Cortex of kidney (tissue), 1 donor: ENCODE measurements at places on chromosomes 3 and 15.

GRCh38 chr15:70059476-70060213 lies 38.1 kb downstream of the TLE3 start:
- DNase-seq, result no peak

- DNase-seq, result no peak
Observed at GRCh38 chr3:141278196-141279076, 46.8 kb downstream of the PXYLP1 start.

- no peak for DNase-seq
Observed at GRCh38 chr3:194730365-194730764, 44.7 kb downstream of the FAM43A start.

GRCh38 chr3:156471431-156471830 lies 83.5 kb downstream of the SSR3 start:
- DNase-seq, result no peak

GRCh38 chr15:55250941-55251340 lies 38.7 kb downstream of the RAB27A start:
- DNase-seq, result no peak

- DNase-seq, result no peak
Observed at GRCh38 chr15:81569286-81570080, 195.5 kb upstream of the TMC3 start.

GRCh38 chr15:42582569-42583375 lies 7.4 kb downstream of the STARD9 start:
- no peak for DNase-seq

GRCh38 chr3:4812591-4812990 lies 166.6 kb upstream of the BHLHE40 start:
- DNase-seq, result no peak

- DNase-seq, result no peak
Observed at GRCh38 chr3:171200750-171201088, 174.2 kb upstream of the SLC2A2 start.

GRCh38 chr3:28406241-28406640 lies 57.6 kb upstream of the AZI2 start:
- no peak for DNase-seq

- DNase-seq, result no peak
Observed at GRCh38 chr15:33045066-33045810, 149.3 kb downstream of the FMN1 start.

DNA sequence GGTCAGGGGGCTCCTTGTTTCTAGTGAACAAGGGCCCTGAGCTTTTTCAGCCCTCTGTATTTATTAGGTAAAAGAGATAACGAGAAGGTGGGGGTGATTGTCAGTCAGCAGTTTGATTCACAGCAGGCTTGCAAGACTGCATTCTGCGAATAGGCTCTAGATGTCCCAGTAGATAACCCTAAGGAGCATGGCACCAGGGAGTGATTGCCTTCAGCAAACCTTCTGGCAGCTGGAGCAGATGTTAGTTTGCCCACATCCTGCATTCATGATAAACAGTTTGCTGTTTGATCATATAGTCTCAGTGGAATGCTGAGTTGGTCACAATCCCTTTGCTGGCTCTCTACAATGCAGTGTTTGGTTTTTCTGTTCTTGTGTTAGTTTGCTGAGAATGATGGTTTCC lies 161.3 kb upstream of the GADL1 start:
- no peak for DNase-seq

DNA sequence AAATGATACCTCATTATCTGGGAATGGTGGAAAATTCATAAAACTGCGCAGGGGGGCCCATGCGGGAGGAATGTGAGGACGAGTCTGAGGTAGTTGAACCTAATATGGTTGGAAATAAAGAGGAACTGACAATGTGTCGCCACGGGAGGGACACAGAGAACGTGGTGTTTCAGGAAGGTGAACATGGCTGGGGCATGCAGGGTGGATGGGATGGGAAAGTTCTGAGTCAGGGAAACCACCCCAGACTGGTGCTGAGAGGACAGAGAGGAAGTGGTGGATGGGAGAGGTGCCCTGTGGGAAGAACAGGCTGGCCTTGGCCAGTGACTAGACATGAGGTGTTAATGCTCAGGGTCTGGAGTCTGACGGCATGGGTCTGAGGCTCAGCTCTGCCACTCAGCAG lies 137.1 kb upstream of the WNT5A start:
- DNase-seq, result no peak

- DNase-seq, result no peak
Observed at GRCh38 chr3:60046210-60046609, 996.4 kb upstream of the CFAP20DC start.

- DNase-seq, result no peak
Observed at GRCh38 chr3:114242947-114243346, 5.6 kb upstream of the ZNF80 start.

GRCh38 chr3:40608091-40608490 lies 83.3 kb downstream of the ZNF621 start:
- DNase-seq, result no peak

DNA sequence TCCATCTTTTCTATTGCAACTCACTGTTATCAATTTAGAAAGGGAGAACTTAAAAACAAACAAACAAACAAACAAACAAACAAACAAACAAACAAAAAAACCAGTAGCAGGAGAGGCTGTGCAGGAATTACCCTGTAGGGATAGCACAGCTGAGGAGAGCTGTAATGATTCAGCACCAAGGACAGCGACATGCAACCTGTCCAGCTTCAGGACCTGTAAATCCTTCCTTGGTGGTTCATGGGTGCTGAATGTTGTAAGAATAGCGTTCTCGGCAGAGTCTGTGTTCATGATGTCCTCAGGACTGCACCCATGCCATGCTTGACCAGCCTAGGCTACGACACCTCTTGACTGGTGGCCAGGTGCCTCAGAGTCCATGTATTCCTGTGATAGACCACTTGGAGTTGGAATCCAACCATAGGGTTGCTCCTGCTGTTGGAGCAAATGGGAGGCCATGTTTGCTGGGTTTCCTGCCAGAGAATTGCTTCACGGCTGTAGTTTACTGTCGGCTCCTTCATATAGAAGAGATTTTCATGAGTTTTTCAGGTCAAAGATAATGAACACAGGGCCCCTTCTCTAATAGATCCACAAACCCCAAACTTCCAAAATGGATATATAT lies 65.9 kb downstream of the CACNA2D3 start:
- DNase-seq, result no peak

DNA sequence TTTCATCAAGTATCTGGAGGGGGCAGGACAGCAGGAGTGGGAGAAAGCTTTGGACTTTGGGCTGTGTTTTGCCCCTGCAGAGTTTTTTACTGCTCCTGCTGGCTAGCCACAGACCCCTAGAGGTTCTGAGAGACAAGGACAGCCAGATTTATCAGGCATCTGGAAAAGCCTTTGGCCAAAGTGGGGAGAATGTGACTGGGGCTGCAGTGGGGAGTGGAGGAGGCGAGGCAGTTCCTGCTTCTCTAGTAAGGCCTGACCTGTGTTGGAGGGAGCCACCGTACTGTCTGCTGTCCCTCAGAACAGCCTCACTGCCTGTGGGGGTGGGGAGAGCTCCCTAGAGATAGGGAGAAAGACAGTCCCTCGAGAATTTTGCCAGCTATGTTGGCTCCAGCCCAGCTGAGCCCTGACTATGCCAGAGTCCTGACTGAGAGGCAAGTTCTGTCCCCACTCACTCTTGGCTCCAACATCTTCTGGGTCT lies 2.2 kb downstream of the ALPK3 start:
- no peak for DNase-seq

GRCh38 chr15:33115191-33115861 lies 79.2 kb downstream of the FMN1 start:
- no peak for DNase-seq

DNA sequence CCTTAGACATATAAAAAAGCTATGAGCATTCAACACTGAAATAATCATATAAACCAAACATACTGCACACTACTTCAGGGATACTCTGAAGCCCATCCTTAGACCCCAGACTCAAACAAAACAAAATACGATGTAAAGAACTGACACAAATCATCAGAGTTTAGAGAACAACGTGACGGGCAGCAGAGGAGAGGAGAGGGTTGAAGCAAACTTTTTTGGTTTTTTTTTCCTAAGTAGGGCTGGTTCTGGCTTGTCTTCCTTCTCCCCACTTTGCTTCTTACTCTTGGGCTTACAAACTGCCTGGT lies 34.7 kb downstream of the GAP43 start:
- no peak for DNase-seq

- DNase-seq, result no peak
Observed at GRCh38 chr3:147030274-147030673, 376.1 kb downstream of the ZIC4 start.

DNA sequence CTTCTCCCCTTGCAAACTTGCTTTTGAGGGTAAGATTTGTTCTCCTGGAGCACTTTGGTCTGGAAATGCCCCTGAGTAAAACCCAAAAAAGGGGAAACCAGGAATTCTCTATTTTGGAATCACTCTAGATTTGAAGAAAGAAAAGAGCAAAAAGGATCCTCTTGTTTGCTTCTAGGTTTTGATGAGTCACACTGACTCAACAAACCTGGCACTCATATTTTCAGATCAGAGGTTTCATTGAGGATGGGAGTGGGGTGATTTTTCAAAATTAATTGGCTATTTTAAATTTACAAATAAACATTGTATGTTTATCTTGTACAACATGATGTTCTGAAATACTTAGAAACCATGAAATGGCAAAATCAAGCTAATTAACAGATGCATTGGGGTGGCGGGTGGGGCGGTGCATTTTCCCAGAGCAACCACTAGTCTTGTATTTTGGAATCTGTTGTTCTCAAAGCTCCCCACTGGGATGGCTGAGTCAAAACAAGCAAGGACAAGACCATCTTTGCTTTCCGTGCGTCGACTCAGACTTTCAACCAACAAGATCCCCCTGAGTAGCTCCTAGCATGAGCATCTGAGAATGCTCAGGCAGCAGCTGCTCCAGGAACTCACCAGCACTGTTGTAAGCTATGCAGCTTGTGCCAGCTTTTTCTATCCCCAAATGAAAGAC lies 451.4 kb downstream of the WDR72 start:
- no peak for DNase-seq

- no peak for DNase-seq
Observed at GRCh38 chr3:41002104-41002503, 197.2 kb upstream of the CTNNB1 start.

DNA sequence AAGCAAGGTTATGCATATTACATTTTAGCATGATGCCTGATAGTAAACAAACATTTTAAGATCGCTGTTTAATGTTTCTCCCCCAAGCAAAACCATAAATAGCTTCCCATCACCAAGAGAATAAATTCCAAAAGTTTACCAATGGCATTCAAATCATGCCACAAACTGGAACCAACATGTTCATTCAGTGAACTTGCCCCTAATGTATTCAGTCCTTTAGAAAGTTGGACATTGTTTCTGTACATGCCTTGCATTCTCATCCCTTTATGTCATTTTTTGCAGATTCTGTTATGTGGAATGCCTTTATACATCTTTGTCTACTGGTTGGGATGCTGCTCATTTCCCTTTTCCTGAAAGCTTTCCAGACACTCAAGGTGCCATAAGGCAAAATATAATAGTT lies 105.5 kb downstream of the PYDC2 start:
- no peak for DNase-seq

DNA sequence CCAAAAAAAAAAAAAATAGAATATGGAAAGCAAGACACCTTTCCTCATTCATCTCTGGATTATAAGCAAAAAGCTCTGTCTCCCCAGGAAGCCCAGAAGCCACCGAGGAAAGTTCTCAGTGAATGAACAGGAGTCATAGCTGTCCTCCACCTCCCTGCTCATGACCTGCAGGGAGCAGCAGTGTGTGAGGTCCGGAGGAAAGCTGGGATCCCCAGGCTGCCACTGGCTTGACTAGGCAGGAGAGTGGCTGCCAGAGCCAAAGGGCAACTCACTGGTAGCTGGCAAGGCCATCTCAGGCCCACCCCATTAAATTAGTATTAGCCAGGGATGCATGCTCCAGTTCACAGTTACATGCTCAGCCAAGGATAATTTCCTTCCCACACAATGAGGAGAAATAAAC lies 191.6 kb upstream of the STT3B start:
- no peak for DNase-seq

DNA sequence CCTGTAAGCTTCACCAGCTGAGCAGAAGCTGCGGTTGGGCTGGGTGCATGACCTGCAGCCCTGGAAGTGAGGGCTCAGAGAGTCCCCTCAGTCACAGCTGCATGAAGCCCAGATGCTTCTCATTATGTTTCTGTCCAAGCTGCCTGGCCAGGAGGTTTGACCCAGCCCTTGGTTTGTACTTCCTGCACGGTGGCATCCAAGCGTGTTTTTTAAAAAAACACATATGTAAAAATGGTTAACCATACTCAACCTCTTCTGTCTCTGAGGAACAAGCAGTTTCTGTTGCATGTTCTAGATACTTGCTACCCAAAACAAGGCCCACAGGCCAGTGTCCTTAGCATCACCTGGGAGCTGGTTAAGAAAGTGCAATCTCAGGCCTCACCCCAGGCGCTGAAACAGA lies 76.0 kb upstream of the ATP10A start:
- no peak for DNase-seq

DNA sequence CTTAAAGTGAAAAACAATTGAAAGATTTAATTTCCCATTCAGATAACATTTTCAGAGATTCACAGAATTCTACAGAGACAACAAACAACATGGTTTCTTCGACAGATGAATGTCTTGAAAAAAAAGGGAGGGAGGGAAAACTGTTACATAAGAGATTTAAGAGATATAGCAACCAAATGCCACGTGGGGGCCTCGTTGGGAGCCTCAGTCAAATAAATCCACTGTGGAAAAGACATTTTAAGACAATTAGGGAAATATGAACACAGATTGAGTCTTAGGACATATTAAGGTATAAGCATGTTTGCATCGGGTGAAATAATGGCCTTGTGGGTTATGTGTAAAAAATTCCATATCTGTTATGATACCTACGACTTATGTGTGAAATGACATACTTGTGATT lies 5.0 kb upstream of the PRRT3 start:
- no peak for DNase-seq

- no peak for DNase-seq
Observed at GRCh38 chr3:67297715-67298475, 299.8 kb downstream of the KBTBD8 start.

DNA sequence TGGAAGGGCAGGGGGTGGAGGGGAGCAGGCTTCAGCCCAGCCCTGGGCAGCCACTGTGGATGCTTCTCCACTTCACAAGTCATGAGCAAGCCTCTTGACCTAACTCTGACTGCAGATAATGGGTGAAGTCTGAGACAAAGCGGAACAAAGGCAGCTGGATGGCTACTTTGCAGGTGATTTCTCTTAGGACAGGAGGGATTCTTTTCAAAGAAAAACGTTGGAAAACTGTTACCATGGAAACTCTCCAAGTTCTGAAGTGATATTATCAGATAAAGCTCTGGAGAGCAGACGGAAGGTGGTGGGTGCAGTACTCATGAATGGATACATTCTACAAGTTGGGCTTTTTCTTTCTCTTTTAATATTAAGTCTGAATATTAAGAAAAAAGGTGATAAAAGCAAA lies 254.2 kb upstream of the SLCO3A1 start:
- DNase-seq, result no peak

GRCh38 chr3:136690599-136690998 lies 61.6 kb downstream of the STAG1 start:
- DNase-seq, result no peak
